NCI-H345 (cell line): ENCODE measurements at places on chromosomes 2 and 18.

DNA sequence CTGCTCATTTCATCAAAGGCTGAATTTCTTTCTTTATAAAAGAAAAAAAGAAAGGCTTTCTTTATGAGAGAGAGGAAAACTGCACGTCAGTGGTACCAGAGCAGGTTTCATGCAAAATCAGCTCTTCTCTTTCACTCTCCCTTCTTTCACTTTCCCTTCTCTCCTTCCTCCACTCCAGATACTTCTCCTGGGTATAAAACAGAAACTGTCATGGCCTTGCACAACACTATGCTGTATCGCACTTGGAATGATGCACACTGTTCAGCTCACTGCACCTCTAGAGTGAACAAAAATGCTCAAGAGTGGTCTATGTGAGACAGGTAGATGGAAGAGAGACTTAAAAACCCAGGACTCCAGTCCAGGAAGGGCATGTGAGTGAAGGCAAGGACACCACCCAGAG is 73.8 kb downstream of the KLF7 start:
- no peak for DNase-seq

- DNase-seq, result no peak
These were observed 232.9 kb upstream of the SIX3 start for GRCh38 chr2:44708661-44709000.

DNA sequence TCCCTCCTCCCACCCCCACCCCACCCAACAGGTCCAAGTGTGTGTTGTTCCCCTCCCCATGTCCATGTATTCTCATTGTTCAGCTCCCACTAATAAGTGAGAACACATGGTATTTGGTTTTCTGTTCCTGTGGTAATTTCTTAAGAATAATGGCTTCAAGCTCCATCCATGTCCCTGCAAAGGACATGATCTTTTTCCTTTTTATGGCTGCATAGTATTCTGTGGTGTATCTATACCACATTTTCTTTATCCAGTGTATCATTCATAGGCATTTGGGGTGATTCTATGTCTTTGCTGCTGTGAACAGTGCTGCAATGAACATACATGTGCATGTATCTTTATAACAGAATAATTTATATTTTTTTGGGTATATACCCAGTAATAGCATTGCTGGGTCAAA is 12.3 kb upstream of the ASAP2 start:
- no peak for DNase-seq

GRCh38 chr2:19287324-19287723 is 71.1 kb downstream of the OSR1 start:
- DNase-seq, result no peak

DNA sequence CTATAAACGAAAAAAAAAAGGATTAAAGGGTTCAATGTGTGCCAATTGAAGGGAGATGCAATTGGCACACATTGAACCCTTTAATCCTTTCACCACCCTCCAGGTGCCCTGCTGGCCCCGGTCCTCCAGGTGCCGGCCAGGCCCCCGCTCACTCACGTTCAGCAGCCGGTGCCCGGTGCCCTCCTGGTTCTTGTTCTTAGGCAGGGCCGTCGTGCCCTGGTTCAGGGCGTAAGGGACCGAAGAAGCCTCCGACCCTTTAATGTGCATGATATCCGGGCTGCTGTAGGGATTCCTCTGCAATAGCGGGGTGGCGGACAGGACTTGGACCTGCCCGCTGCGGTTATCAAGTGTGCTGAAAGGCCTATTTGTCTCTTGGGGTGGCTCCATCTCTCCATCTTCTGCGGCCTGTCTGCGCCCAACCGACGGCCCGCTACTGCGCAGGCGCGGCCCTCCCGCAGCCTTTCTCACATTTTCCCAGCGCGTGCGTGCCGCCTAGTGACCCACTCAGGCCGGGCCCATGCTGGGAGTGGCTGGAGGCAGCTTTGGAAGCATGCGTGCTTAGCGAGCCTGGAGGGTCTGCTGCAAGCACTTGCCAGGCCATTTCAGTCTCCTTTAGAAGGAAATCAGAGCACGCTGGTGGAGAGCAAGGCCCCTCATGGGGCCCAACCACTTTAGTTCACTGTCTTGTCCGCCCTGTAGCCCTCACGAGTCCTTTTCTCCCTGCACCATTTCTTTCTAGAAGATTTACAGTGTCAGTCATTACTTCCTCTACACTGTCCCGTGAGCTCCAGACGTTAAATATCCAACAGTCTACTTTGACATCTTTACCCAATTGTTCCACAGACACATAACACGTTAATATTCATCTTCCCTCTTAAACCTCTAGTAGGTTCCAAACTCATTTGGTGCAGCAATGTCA is 24.3 kb downstream of the TMEM237 start:
- DNase-seq, result peak; percentile 76

DNA sequence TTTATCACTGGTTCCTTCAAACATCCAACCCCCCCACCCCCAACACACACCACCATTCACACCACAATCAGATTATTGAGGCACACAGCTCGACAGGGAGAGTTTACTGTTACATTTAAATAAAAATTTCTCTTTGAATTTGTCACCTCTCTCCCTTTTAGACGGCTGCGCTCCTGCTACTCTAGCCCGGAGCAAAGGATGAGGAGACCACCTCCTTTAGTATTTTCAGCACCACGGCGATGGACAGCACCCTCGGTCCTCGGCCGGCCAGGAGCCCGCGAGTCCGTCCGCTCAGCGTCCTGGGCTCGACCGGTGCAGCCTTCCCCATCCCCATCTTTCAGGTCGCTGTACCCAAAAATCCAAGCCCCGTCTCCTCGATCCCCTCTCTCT is 892 bp downstream of the CELF4 start:
- peak; percentile 45 for DNase-seq

GRCh38 chr2:235728800-235729556 is 235.1 kb downstream of the AGAP1 start:
- no peak for DNase-seq

DNA sequence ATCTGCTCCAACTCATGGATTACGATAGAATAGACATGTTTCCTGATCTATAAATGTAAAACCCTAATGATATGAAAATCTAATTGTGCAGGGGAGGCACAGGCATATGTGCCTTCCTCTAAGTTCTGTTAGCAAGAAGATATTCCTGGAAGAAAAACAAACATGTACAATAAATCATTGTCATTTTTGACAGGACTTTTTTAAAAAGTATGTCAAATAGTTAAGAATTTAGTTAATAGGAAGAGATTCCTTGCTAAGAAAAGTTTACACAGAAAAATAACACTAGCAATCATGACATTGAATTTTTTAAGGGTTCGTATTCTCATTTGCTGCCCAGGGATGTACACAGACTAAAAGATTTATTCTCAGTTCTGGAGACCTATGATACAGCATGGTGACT is 15.3 kb upstream of the CREB1 start:
- no peak for DNase-seq

GRCh38 chr18:66966171-66966570 is 362.3 kb upstream of the CDH19 start:
- no peak for DNase-seq

DNA sequence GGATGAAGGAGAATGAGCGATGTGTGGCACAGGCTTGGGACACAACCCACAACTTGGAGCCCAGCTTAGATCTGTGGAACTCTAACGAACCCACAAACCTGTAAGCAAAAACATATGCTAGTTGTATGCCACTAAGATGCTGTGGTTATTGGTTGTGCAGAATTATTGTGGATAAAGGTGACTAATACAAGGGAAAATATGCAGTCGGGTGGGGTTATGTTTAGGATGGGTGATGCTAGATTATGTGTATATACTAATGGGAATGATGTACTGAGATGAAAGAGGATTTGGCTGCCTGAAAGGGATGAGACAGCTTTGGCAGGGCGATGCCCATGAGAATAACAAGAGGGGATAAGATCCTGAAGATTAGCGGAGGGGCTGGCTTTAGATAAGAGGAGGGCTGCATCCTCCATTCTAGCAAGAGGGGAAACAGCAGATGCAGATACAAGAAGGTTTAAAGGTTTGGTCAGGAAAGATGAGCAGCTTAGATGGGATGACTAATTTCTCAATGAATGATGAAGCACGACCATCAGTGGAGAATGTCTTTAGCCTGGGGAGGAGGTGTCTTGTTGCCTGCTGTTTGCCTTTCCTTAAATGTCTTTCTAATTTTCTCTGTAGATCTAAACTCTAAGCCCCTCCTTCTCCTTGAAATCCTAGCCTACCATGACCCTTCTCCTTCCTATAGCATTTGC is 49.6 kb downstream of the GALNT14 start:
- DNase-seq, result no peak

- no peak for DNase-seq
These were observed 29.0 kb upstream of the MAPRE3 start for GRCh38 chr2:26941486-26941885.

GRCh38 chr2:165078913-165079312 is 123.6 kb upstream of the SLC38A11 start:
- no peak for DNase-seq

DNA sequence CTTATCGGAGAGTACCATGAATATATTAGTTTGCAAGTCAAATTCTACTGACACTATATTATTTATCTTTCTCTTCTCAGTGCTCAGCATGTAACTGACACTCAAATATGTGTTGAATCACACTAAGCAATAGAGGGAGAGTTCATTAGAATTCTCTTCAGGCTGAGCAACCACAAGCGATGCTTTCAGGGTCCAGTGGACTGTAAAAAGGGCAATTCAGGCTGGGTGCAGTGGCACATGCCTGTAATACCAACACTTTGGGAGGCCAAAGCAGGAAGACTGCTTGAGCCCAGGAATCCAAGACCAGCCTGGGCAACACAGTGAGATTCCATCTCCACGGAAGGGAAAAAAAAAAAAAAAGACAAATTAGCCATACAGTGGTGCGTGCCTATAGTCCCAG is 16.3 kb downstream of the PDE6D start:
- no peak for DNase-seq

DNA sequence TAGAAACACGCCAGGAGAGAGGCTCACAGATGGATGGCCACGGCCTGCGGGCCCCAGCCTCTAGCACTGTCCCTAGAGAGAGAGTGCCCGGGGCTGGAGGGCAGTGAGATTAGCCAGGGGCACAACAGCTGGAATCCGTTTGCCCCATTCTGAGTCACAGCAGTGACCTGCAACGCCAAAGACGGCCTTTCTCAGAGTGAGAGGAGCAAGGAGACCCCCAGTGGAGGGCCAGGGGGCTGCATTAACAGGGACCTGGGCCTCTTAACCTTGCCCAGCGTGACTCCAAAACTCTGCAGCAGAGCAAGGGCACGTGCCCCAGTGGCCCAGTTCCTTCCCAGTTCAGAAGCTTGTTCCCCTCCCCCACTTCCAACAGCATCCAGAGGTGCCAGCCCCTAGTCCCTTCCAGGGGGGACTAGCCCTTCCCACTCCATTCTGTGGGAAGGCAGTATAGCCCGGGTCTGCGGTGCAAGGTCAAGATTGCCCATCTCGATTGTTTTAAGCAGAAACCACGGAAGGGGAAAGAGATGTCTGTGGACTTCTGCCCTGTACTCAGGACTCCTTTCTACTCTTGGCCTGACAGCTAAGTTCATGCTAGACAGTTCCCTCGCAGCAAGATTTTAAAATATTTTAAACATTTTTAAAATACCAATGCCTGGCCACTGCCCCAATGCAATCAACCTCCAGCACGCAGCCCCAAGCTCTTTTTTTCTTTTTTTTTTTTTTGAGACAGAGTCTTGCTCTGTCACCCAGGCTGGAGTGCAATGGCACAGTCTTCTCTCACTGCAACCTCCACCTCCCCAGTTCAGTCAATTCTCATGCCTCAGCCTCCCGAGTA is 50.9 kb upstream of the BIN1 start:
- DNase-seq, result no peak

- no peak for DNase-seq
These were observed 33.9 kb downstream of the ADCY3 start for GRCh38 chr2:24886126-24886501.

- no peak for DNase-seq
These were observed 97.2 kb upstream of the GPC1 start for GRCh38 chr2:240338274-240338673.

GRCh38 chr2:104368089-104368488 is 485.8 kb upstream of the POU3F3 start:
- no peak for DNase-seq

- no peak for DNase-seq
These were observed 513.4 kb downstream of the TNS1 start for GRCh38 chr2:217489145-217489960.

DNA sequence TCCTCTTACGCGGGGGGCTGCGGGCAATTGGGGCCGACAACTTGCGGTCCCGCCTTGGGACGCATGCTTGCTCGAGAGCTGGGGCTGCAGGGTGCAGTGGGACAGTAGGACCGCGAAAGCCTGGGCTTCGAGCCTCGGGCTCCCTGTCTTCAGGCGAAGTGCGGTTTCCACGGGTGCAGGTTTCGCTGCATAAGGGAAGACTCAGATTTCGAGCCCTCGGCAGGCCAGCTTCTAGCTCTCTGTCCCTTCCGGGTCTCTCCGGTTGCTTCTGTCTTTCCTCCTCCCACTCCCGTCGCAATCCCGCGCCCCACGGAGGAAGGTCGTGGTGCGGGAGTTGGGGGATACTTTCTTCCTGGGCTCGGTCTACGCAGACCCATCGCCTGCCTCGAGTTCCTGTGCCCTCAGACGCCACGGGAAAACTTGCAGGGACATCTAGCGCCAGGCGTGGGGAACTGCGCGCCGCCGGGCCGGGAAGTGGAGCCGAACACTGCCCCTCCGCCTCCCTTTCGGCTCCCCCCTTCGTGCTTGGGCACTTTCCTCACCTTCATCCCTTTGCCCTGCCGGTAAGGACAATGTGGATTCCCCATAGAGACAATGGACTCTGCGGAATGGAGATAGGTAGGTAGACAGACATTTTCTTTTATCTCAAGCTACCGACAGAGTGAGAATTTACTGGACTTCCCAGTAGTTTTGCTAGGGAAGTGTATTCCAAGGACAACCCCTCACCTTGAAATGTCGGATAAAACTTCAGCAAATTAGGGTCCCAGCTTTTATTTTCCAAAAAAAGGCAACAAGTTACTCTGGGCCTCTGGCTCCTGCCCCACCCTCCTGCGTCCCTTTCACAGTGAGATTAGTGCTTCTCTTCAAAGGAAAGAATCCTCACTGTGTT is 4.2 kb upstream of the HOXD13 start:
- peak; percentile 78 for DNase-seq

- DNase-seq, result no peak
These were observed 133.9 kb upstream of the KLHL14 start for GRCh38 chr18:32906506-32907310.

GRCh38 chr2:69055688-69056470 is 42.9 kb downstream of the ANTXR1 start:
- DNase-seq, result no peak

- no peak for DNase-seq
These were observed 15.7 kb downstream of the PLEKHB2 start for GRCh38 chr2:131120815-131121317.

DNA sequence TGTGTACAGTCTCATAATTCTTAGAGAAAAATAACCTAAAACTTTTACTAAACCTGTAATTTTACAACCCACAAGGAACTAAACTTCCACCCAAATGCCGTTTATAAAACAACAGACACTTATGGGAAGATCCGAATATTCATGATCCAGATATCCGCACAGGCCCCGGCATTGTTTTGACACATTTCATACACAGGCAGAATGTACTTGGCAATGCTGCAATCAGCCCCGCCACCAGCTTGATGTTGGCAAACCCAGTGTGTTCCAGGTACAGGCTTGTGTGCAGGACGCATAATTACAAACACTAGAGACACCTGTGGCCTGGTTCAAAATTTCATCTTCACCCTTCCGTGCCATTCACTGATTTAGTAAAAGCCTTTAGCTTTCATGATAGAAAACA is 393.0 kb upstream of the SALL3 start:
- no peak for DNase-seq
